ENCODE measurements at places on chromosomes 11 and 22. TPM values are rescaled to one million over a fixed set of nuclear protein-coding genes. Genes with fewer than 3 reads are reported as not detected.

Gene UPK3A
- not detected for polyA plus RNA-seq

Gene ZNF280B
- polyA plus RNA-seq = 2.3 TPM

Gene TRIM49
- not detected for polyA plus RNA-seq

Gene SSTR3
- polyA plus RNA-seq = not detected

Gene NCR3LG1
- polyA plus RNA-seq = 3.1 TPM

Gene NEU3
- 16.9 TPM for polyA plus RNA-seq

Gene NPAS4
- 10.6 TPM for polyA plus RNA-seq

Gene CBLIF
- not detected for polyA plus RNA-seq

Gene LMO1
- 4.4 TPM for polyA plus RNA-seq

Gene KCNK4
- polyA plus RNA-seq = 1.0 TPM

Gene GSTT2B
- not detected for polyA plus RNA-seq

Gene CABP4
- polyA plus RNA-seq = not detected

Gene DRG1
- 90.2 TPM for polyA plus RNA-seq

Gene RAB30
- polyA plus RNA-seq = 36.4 TPM

Gene ACER3
- polyA plus RNA-seq = 14.9 TPM

Gene OR8D4
- polyA plus RNA-seq = not detected

Gene MRGPRX4
- not detected for polyA plus RNA-seq

Gene TMEM191B
- polyA plus RNA-seq = 41.5 TPM

Gene OR5AP2
- polyA plus RNA-seq = not detected

Gene KDM4D
- 1.5 TPM for polyA plus RNA-seq

Gene PRR33
- polyA plus RNA-seq = not detected

Gene CASP12
- not detected for polyA plus RNA-seq

Gene TMA7B
- not detected for polyA plus RNA-seq

Gene KRTAP5-8
- not detected for polyA plus RNA-seq

Gene MOGAT2
- not detected for polyA plus RNA-seq

Gene NAALAD2
- 23.4 TPM for polyA plus RNA-seq

Gene SAA2
- not detected for polyA plus RNA-seq

Gene ANKK1
- not detected for polyA plus RNA-seq

Gene OR5B17
- polyA plus RNA-seq = not detected

Gene MS4A15
- not detected for polyA plus RNA-seq

Gene SEPTIN3
- polyA plus RNA-seq = 167 TPM

Gene TMEM121B
- 15.8 TPM for polyA plus RNA-seq

Gene TEX54
- polyA plus RNA-seq = not detected

Gene LRRC4C
- 24.3 TPM for polyA plus RNA-seq

Gene CHRM1
- not detected for polyA plus RNA-seq

Gene IGSF9B
- 2.3 TPM for polyA plus RNA-seq

Gene EHF
- not detected for polyA plus RNA-seq

Gene EFCAB6
- polyA plus RNA-seq = 1.4 TPM

Gene SHANK3
- polyA plus RNA-seq = 6.3 TPM

Gene B3GAT1
- 28.2 TPM for polyA plus RNA-seq

Gene PTPN5
- 151 TPM for polyA plus RNA-seq

Gene VWCE
- polyA plus RNA-seq = 5.5 TPM

Gene NLRP10
- polyA plus RNA-seq = not detected

Gene MMP10
- not detected for polyA plus RNA-seq

Gene PDE2A
- 18.6 TPM for polyA plus RNA-seq

Gene MS4A6A
- polyA plus RNA-seq = not detected
